Activated CD4-positive, alpha-beta T cell treated with anti-CD3 and anti-CD28 coated beads, Interleukin-2, Interleukin-6, amounts not matched to agents 100 ng/mL and 50 ng/mL, durations not matched to agents 16 hours and 8 hours (primary cell): ENCODE measurements at places on chromosomes 2 and 18.

DNA sequence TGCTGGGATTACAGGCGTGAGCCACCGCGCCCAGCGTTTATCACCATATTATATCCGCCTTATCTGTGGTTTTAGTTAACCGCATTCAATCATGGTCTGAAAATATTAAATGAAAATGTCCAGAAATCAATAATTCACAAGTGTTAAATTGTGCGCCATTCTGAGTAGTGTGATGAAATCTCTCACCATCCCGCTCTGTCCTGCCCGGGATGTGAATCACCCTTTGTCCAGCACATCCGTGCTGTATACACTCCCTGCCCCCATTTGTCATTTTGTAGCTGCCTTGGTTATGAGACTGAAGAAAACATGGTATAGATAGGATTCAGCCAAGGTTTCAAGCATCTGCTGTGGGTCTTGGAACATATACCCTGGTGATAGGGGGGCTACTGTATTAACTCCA lies 70.7 kb downstream of the TIMM21 start:
- DNase-seq, result no peak

GRCh38 chr2:240911641-240912265 lies 5.6 kb downstream of the CROCC2 start:
- no peak for DNase-seq

GRCh38 chr2:57990118-57990725 lies 56.4 kb upstream of the VRK2 start:
- no peak for DNase-seq

- no peak for DNase-seq
Observed at GRCh38 chr18:23353459-23353858, 99.6 kb upstream of the RIOK3 start.

GRCh38 chr2:96547203-96547641 lies 10.7 kb downstream of the ARID5A start:
- no peak for DNase-seq

GRCh38 chr2:32376756-32377155 lies 19.9 kb downstream of the BIRC6 start:
- no peak for DNase-seq

- DNase-seq, result no peak
Observed at GRCh38 chr2:127208313-127208712, 11.8 kb downstream of the CYP27C1 start.

DNA sequence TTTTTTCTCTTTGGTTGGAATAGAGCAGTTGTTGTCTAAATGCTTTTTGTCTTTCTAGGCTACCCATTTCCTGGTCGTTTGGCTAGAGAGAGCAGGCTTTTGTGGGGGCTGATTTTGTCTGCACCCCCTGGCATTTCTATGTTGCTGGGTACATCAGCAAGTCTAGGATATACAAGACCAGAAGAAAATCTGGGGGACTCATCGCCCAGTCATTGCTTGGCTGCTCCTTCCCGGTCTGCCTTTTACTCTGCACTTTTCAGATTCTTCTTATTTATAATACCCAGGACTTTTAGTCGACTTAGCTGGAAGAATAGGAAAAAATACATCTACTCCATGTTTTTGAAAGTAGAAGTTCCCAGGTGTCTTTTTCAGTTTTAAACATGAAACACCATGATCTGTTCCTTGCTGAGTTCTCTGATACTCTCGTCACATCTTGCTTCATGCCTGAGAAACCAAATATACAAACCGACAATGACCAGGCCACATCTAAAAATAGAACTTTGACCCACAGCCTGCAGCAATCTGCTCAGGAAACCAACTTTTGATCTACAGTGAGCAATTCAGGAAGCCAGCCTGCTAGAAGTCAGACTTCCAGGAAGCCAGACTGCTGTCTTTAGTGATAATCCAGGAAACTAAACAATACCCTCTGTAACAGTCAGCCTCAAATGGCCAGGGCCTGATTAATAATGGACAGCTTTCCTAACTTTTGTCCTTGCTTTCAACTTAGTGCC lies 163.8 kb upstream of the MEX3C start:
- peak; percentile 22 for DNase-seq

- no peak for DNase-seq
Observed at GRCh38 chr2:16215902-16216557, 275.7 kb downstream of the MYCN start.

DNA sequence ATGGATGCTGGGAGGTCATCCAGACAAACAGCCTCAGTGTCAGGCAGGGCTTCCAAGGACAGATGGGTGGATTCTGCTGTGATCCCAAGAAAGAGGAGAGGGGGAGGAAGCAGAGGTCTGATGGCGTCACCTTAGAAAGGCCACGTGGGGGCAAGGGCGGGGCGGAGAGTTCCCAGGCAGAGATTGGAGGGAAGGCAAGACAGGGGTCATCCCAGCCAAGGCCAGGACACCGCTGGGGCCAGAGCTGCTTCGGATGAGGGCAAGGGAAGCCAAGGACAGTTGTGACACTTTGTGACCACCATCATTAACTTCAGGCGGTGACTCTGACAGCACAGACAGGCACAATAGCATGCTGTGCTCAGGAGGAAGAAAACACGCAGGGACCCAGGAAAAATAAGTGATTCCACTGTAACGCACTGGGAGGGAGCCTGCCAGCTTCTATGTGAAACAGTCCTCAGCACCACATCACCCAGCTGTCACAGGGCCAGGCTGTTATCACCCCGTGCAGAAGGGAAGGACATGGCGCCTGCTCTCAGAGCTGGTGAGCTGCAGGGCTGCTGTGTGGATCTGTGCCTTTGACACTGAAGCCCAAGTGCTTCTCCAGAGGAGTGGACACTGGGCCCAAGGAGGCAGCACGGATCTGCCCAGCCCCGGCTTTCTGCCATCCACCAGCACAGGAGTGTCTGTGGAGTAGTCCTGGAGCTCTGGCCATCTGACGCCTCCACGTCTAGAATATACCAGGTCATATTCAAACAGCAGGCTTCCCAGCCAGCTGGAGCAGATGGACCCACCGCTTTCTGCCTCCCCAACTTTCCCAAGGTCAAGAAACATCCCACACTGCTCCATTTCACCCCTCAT lies 204.1 kb downstream of the NDUFA10 start:
- no peak for DNase-seq

- DNase-seq, result no peak
Observed at GRCh38 chr2:96756788-96757476, 3.8 kb upstream of the CNNM4 start.

- DNase-seq, result peak; percentile 59
Observed at GRCh38 chr18:23970161-23971096, 44.1 kb upstream of the TTC39C start.

DNA sequence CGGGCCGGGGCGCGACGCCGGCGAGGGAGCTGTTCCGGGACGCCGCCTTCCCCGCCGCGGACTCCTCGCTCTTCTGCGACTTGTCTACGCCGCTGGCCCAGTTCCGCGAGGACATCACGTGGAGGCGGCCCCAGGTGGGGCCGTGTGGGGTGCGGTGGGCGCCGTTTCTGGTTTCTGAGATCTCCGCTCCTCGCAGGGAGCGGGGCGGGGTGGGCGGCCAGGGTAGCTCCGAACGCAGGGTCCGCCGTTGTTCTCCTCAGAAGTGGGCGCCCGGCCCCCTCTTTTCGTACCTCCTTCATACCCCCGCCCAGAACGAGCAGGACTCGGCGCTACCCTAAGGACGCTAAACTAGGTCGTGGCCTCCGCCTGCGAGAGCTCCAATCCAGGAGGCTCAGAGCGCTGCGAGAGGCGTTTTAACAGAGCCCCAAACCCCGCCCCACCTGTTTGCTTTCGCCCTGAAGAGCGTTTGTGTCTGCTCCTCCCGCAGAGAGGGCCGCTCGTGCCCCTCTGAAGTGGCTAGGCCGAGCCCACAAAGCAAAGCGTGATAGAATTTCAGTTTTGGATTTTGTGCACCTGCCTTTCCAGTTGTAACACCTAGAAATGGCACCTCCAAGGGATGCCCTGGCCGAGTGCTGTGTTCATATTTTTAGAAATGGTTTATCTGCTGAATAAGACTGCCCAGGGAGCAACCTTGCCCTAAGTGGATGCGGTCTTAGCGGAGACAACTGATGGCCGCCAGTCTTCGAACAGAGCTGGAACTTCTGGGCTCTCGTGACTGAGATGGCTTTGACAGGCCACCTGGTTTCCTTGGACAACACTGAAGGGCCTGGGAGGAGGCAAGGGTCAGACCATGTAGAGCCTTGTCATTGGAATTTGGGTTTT lies 626 bp downstream of the CAPN10 start:
- DNase-seq, result peak; percentile 65

DNA sequence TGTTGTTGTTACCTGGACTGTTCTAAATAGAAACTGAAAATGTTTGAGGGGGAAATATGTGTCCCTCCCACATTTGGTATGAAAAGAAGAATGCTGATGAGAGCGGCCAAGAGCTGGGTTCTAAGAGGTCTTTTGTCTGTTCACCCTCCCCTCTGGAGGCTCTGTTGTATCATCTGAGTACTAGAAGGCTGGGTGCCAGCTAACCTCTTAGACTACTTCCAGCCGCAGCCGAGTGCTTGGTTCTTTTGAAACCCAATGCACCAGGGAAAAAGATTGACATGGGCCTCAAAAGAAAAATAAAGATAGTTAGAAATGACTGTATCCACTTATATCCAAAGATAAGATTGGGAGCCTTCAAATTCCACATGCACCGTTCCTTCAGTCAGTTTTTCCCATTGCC lies 255.9 kb downstream of the TXNL1 start:
- DNase-seq, result no peak

- DNase-seq, result no peak
Observed at GRCh38 chr2:128607440-128607839, 288.8 kb upstream of the HS6ST1 start.

DNA sequence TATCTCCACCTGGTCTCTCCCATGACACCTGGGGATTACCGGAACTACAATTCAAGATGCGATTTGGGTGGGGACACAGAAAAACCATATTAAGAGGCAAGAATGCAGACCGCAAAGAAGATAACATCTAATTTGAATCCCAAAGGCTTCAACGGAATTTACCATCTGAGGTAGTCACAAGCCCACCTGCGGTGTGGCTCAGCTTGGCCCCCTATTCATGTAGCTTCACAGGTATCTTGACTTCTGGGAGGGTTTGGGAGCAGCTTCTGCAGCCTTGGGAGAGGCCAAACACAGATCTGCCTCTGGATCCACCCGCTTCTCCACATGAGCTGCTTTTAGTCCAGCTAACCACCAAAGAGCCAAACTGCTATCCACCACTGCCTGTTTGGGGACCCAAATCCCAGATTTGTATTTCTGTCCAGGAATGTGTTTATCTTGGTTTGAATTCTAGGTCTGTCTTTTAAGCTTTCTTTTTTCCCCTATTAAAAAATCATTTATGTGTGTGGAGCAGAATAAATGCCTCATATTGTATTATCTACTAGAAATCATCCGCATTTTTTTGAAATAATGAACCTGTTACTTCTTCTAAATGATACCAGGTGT lies 247.6 kb downstream of the DLGAP1 start:
- no peak for DNase-seq

- no peak for DNase-seq
Observed at GRCh38 chr2:119694470-119694844, 15.5 kb downstream of the TMEM177 start.

GRCh38 chr2:85997017-85997970 lies 108.4 kb downstream of the POLR1A start:
- no peak for DNase-seq

DNA sequence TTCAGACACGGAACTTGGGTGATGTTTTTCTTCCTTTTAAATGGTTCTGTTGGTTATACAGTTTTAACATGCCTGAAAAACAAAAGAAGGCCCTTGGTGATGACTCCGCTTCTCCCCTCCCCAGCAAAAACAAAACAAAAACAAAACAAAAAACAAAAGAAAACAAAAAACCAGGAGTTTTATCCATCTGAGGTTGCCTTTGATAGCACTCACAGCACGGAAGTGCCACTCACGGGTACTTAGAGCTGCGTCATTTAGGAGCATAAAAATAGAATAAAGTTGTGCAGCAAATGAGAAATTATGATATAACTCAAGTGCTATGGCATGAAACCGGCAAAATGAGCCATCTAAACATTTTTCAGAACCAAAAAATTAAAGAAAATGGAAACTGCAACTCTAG lies 57.7 kb downstream of the ZEB2 start:
- DNase-seq, result no peak

GRCh38 chr2:42757981-42758740 lies 5.8 kb downstream of the OXER1 start:
- no peak for DNase-seq

- DNase-seq, result peak; percentile 70
Observed at GRCh38 chr18:2570772-2571199, 519 bp downstream of the METTL4 start.

- no peak for DNase-seq
Observed at GRCh38 chr18:77304268-77304667, 54.6 kb downstream of the GALR1 start.

GRCh38 chr2:53210538-53210937 lies 557.1 kb upstream of the CHAC2 start:
- no peak for DNase-seq

DNA sequence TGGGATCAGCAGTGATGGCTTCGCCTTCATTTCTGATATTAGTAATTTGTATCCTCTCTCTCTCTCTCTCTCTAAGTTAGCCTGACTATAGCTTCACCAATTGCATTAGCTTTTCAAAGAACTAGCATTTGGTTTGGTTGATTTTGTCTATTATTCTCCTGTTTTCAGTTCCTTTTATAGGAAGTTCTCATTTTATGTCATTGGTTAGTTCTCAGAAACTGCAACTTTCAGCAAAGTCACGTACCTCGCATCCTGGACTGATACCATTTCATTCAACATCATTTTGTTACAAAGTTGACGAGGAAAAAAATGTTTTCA lies 450.8 kb downstream of the EIPR1 start:
- DNase-seq, result no peak

- DNase-seq, result no peak
Observed at GRCh38 chr2:239020541-239021041, 172.7 kb downstream of the TWIST2 start.

GRCh38 chr2:68767031-68767961 lies 32.7 kb downstream of the ARHGAP25 start:
- peak; percentile 81 for DNase-seq

DNA sequence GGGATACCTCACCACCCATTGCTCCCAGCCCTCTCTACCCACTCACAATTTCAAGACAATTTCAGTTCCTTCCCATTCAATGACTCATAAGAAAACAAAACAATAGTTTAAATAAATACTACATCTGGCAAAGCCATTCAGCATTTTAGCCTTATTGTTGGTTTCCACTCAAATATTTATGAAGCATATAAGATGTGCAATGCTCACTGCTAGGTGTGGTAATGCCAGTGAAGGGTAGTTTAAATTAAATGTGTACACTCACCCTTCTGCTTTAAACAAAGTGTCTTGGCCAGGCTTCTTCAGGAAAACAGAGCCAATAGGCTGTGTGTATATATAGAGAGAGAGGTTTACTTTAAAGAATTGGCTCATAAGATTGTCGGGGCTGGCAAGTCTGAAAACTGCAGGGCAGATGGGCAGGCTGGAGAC lies 37.0 kb downstream of the INO80C start:
- no peak for DNase-seq

GRCh38 chr2:193409951-193410350 lies 1215.2 kb upstream of the TMEFF2 start:
- DNase-seq, result no peak

DNA sequence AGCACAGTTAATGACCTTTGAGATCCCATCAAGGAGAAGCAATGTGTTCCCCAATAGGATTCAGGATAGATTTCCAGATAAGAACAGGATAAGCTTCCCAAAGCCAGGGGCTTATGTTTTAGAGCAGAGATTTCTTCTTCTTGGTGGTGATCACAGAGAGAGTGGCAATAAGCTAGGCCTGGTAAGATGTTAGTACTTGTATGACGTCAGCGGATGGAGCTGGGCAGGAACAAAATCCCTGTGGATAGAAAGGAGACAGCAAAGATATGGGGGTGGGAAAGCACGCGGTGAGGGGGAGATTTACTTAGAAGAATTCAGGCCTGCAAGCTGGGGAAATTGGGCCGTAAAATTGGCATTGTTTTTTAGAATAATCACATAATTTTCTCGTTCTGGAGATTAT lies 323.0 kb downstream of the MTX2 start:
- DNase-seq, result no peak

GRCh38 chr2:221969087-221969829 lies 329.5 kb downstream of the PAX3 start:
- DNase-seq, result peak; percentile 25
